Left ventricle myocardium superior (tissue), 1 donor: ENCODE measurements at places on chromosomes 12 and 14. TPM values are rescaled to one million over a fixed set of nuclear protein-coding genes. Genes with fewer than 3 reads are reported as not detected.
A peak's percentile ranks its signal among the peaks of the same experiment; 100 is the strongest.

GRCh38 chr14:65035049-65035448 is 48.4 kb downstream of the FNTB start:
- DNase-seq = peak; percentile 71

Gene NPFF
- not detected for total RNA-seq

DNA sequence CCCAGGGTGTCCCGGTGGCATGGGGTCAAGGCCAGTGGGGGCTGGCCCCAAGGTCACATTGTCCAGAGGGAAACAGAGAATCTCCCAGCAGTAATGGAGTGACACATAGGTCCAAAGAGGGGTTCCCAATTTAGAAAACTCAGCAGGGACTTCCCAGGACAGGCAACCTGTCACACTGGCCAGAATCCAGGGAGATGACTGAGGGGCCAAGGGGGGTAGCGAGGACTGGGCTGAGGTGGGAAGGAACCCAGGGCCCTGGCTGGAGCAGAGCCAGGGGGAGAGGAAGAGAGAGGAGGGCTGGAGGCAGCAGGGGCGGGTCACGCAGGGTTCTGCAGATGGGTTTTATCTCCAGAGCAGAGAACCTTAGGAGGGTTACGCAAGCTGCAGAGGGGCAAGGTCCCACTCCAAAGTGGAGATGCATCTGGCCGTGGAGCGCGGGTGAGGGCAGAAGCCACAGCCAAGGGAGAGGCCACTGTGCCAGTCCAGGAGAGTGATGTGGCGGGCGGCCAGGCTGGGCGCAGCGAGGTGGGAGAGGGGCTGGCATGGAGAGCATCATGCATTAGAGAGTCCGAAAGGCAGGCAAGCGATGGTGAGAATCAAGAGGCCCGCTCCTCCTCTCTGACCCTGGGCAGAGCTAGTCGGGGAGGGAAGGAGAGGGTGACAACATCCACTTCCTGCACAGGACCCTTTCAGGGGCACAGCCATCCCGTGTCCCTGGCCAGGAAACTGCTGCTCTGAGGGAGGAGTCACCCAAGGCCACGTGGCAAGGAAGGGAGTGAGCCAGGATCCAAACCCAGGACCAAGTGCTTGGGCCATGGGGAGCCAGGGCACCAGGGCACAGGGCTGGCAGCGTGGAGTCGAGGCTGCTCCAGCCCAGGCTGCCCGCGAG is 29.0 kb downstream of the NCOR2 start:
- DNase-seq = peak; percentile 69

GRCh38 chr12:40063414-40063813 is 42.5 kb downstream of the SLC2A13 start:
- DNase-seq = no peak

DNA sequence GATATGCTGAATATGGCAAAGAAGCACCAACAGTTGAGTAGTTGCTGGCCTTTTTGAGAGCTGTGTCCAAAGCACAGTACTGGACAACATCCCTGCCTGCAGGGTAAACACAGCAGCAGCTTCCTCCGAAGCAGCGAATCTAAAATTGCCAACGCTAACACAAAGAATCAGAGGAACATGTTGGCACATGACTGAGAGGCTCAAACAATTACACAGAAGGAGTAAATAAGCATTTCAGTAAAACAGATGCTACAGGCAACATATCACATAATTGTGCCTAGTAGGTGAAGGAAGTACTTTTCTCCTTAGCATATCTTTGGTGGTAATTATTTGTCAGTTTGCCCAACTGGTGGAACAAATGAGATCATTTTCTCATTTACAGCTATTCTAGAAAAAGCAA is 52.1 kb downstream of the KICS2 start:
- no peak for DNase-seq

- peak; percentile 87 for DNase-seq
These were observed 55.7 kb downstream of the LIN52 start for GRCh38 chr14:74140374-74140850.

DNA sequence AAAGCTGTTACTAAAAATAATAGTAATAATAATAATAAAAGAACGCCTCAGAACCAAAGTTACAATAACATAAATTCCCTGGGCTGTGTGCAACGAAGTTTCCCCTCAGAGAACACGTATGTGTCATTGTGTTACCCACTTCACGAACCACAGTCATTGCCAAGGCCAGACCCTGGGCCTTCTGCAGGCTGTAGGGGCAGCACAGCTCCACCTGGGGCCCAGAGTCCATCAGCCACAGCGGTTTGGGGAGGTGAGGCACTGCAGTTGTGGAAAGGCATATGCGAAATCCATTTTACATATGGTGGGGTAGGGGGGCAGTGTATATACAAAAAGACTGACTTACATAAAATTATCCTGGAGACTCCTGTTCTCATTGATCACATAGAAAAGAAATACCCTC is 56.1 kb downstream of the ESR2 start:
- no peak for DNase-seq

- DNase-seq = no peak
These were observed 46.3 kb downstream of the PPHLN1 start for GRCh38 chr12:42372154-42372791.
